Astrocyte of the hippocampus (primary cell): ENCODE measurements at places on chromosomes 4 and X.
A peak's percentile ranks its signal among the peaks of the same experiment; 100 is the strongest.

DNA sequence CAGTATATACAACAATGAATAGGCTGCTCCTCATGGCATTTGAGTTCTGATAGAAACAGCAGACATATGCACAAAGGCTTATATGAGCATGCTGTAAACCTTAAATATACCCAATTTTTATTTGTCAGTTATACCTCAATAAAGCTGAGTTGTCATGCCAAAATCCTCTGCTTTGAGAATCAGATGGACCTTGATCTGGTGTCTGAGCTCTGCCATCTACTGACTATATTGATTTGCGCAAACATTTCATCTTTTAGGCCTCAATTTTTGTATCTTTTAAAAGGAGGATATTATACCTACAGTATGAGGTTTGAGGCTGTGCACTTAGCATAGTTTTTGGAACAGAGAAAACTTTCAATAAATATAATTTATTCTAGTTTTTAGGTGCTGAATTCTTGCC lies 85.2 kb downstream of the PRRG1 start:
- no peak for DNase-seq

DNA sequence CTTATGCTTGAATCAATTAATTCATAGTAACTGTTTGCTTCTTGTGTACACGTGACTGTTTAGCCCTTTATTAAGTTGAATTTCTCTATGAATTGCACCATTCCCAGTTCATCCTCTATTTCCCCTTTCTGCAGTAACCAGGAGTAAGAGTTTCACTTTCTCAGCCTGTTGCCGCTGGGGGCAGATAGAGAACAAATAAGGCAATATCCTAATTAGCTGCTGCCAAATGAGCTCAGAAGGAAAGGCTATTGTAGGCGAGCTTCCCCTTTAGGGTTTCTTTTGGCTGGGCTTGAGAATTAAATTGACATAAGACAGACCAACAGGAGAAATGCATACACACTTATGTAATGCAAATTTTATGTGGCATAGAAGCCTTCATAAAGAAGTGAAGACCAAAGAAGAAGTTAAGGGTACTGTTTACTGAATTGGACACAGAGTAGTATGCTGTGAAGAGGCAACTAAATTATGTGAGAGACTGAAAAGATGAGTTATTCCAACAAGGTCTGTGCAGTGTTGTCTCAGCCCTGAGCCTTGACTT lies 1594.7 kb downstream of the TECRL start:
- no peak for DNase-seq

DNA sequence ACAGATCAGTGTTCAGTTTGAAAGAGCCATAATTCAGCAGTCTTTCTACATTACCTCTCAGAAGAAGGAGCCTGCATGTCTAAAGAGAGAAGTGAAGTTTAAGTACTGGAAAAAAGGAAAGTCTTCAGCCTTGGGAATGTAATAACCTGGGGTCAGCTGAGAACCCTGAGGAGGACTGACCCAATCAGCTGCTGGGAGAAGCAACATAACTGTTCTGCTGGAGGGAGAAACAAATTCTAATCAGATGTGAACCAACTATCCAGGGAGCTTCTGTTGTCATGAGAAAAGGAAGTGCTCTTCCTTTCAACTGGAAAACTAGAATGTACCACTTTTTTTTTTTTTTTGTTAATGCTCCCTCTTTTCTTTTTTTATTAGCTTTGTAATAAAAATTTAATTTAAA lies 64.5 kb upstream of the PDE5A start:
- DNase-seq: no peak

GRCh38 chr4:109655396-109655795 lies 47.8 kb downstream of the CASP6 start:
- peak; percentile 61 for DNase-seq

DNA sequence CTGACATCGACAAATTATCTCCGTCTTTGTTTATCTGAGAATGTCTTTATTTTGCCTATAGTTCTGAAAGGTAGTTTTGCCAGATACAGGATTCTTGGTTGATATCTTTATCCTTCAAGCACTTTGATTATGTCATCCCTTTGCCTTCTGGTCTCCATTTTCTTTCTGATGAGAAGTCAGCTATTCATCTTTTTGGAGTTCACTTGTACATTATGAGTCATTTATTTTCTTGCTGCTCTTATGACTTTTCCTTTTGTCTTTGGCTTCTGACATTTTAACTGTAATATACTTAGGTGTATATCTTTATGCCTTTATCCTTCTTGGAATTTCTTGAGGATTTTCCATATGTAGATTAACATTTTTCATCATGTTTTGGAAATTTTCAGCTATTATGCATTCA lies 51.4 kb downstream of the SHROOM4 start:
- DNase-seq: no peak

DNA sequence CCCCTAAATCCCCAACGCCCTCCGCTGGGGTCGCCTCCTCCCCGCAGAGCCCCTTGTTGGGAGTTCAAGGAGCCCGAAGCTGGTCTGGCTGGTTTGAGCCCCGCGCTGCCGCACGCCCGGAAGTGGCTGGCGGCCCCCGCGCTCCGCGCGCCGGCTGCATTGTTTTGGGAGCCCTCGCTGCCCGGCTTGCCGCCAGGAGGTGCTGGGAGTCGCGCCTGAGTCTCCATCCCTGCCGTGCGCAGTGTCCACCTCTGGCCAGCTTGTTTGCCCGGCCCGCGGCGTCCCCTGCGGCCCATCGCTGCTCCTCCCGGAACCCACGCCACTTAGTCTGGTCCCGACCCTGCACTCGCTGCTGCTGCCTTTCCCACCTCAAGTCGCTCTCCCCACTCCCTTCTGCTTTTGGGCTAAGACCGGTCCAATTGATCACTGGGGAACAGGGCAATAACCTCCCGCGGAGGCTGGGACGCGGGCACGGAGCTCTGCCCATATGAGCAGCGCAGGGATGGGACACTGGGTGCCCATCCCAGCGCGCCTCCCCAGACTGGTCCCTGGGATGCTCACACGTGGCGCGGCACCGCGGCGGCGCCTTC lies 2.2 kb upstream of the SFRP2 start:
- peak; percentile 80 for DNase-seq

DNA sequence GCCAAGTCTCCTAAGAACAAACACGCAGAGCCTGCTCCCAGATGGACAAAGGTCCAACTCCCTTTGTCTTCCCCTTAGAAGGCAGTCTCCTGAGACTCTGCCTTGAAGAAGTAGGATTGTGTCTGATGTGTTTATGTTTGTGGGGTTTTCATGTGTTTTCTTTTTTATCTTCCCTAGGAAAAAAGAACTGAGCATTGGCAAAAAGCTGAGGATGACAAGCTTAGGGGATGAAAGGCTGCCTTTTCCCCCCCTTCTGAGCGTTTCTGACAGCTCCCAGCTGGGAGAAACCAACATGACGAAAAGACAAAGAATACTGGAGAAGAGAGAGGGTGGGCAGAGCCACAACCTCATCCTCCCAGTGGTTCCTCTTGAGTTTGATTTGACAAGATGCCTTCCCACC lies 181.1 kb downstream of the EVC2 start:
- DNase-seq: no peak

- DNase-seq: peak; percentile 27
Measured at GRCh38 chr4:133402616-133403015, 253.5 kb downstream of the PCDH10 start.

DNA sequence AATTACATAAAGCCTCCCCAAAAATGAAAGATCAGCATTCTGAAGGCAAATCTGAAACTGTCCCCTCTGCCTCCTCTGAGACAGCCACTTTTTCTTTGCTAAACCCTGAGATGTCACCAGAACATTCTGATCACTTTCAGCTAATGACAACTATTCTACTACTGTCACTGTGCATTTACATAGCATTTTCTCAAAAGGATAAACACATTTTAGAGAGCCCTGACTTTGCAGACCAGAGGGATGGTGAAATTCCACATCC lies 72.1 kb downstream of the GATB start:
- no peak for DNase-seq

- DNase-seq: no peak
Measured at GRCh38 chr4:125986307-125986706, 671.6 kb downstream of the FAT4 start.

DNA sequence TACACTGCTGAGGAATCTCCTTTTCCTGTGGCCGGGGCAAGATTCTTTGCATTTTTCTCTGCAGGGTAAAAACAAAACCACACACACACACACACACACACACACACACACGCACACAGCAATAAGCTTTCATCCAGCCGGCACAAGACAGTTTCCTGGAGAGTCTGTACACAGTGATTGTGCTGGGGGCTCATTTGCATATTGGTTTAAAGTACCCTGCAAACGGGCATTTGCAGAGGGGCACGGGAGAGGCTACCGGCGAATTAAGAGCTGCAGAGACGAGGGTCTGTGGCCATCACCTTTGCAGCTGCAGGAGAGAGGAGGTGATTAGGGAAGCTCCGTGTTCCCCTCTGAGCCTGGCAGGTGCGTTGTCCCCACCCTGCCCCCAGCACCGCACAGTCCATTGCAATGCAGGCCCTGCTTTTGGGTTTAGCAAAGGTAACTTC lies 219.9 kb downstream of the SHOX start:
- peak; percentile 3 for DNase-seq

DNA sequence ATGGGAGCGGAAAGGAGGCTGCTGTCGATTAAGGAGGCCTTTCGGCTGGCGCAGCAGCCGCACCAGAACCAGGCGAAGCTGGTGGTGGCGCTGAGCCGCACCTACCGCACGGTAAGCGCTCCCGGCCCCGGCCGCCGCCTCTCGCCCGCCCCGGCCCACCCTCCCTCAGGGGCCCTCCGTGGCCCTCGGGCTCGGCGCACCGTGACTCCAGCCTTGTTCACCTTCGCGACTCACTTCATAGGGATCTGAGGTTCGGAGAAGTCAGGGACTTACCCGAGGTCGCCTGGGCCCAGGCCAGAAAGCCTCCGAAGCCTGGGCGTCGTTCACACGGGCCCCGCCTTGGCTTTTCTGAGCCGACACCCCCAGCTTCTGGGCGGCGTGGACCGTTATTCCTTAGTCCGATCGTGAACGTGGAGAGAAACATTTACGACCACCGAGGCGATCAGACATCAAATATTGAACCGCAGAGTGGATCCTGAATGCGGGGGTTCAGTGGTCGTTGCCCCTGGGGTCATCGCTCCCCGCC lies 362 bp downstream of the NCAPG start:
- DNase-seq: no peak

DNA sequence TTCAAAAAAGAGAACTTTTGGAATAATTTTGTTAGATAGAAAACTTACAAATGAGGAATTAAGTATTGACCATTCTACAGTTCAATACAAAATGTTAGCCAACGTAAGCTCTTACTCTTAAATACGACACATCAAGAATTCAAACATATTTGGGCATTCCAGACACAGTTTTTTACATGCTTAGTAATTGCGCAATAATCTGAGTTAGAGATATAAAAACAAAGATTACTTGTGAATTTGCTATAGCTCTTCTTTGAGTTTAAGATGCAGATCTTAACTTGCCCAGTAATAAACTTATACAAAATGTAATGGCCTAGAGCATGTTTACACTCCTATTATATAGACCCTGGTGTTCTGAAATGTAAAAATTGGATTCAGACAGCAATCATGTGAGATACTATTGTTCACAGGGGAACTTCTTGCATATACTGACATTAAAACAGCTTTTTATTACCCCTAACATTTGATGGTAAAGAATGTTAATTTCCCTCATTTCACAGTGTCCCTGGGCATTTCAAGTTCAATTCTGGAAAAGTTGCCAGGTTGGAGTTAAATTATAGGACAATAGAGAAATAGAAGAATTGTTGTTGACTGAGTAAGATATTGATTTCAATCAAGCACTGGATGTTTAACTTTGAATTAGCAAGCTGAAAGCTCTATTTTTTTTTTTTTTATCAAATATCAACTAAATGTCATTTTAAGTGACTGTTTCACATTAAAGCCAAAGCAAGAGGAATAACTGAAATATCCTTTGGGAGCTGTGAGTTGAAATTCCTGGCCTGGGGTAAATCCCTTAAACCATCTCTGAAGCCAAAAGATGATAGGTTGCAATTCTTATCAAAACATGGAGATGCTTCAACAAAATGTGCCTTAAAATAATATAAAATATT lies 910 bp downstream of the HPGDS start:
- no peak for DNase-seq
